ENCODE measurements at places on chromosomes 6 and 20.

GRCh38 chr6:79515436-79515835 lies 21.8 kb downstream of the LCA5 start:
- H3K4me3 ChIP-seq: no peak overlapping the region
- DNase-seq: no peak
- no peak overlapping the region for H3K27ac ChIP-seq
- H3K27me3 ChIP-seq: no peaks in the 10 kb centered on the region
- no peaks in the 10 kb centered on the region for H3K36me3 ChIP-seq

GRCh38 chr6:52483671-52484003 lies 63.5 kb downstream of the EFHC1 start:
- no peak for DNase-seq
- no peak overlapping the region for H3K4me3 ChIP-seq
- H3K27me3 ChIP-seq: no peaks in the 10 kb centered on the region
- H3K36me3 ChIP-seq: peaks cover 17% of the 10 kb centered on the region
- H3K4me1 ChIP-seq: peaks cover 3% of the 10 kb centered on the region

- no peaks in the 10 kb centered on the region for H3K27me3 ChIP-seq
- peaks cover 18% of the 10 kb centered on the region for H3K4me1 ChIP-seq
- no peak overlapping the region for H3K4me3 ChIP-seq
- H3K27ac ChIP-seq: peak overlapping the region; percentile 15
- no peak for DNase-seq
- H3K36me3 ChIP-seq: peaks cover 23% of the 10 kb centered on the region
Observed at GRCh38 chr20:32449057-32449889, 91.1 kb downstream of the ASXL1 start.

DNA sequence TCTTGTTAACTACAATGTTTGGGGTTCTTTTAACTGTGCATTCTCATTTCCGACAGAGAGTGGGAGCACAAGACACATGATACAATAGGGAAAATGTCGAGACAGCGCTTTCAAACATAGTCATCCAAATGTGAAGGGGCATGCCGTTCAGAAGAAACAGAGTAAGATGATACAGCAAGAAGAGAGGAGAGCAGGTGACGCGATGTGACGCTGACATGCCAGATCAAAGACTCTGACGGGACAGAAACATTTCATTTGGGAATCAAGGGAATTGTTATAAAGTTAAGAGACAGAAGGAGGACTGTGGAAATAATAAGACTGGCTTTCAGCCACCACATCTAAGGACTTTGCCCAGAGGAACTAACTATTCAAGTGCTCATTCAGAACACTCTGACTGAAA lies 117.4 kb downstream of the FAXC start:
- H3K36me3 ChIP-seq: no peaks in the 10 kb centered on the region
- no peak overlapping the region for H3K27ac ChIP-seq
- no peak overlapping the region for H3K4me3 ChIP-seq
- peaks cover 15% of the 10 kb centered on the region for H3K27me3 ChIP-seq

DNA sequence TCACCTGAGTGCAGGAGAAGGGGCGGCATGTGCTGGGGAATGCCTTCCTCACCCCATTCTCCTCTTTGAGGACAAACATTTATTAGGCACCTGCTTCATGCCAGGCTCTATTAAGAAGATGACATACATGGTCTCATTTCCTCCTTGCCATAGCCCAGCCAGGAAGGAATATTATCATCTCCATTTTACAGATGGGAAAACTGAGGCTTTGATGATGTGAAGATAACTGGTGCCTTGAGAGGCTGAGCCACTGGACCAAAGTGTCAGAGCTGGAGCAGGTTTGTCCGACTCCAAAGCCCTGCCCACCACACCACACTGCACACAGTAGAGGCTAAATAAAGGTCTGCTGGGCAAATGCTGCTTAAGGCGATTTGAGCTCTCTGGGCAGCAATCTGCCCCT lies 37.2 kb downstream of the FAM110A start:
- H3K4me1 ChIP-seq: no peaks in the 10 kb centered on the region
- no peak overlapping the region for H3K27ac ChIP-seq
- no peaks in the 10 kb centered on the region for H3K36me3 ChIP-seq
- no peak for DNase-seq
- H3K27me3 ChIP-seq: no peaks in the 10 kb centered on the region

DNA sequence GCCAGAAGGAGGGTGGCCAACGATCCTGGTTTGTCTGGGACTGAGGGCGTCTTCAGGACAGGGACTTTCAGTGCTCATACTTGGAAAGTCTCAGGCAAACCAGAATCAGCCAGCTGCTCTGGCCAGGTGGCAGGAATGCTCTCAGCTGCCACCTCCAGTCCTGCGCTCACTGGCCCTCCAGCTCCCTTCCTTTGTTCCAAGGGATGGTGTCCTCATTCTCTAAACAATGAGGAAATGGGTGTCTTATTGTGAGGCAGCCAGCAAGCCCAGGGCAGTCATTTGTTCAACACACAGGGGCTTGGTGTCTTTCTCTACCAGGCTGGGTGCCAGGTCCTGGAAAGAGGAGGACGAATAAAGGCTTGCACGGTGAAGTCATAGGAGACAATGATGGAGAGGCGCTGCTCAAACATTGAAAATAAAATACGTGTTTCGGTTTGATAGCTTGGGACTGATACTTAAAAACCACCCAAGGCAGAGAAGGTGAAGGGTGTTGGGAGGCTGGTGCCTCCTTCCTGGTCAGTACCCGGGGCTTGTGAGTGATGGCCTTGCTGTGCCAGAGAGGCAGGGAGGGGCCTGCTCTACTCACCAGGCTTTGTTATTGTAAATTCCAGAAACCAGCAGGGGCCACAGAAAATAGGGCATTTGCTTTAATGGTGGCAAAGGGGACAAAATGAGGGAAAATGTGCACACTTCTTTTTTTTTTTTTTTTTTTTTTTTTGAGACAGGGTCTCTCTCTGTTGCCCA lies 11.3 kb upstream of the TMEM181 start:
- no peak for DNase-seq
- peaks cover 15% of the 10 kb centered on the region for H3K27me3 ChIP-seq
- H3K36me3 ChIP-seq: no peaks in the 10 kb centered on the region
- no peaks in the 10 kb centered on the region for H3K4me1 ChIP-seq

DNA sequence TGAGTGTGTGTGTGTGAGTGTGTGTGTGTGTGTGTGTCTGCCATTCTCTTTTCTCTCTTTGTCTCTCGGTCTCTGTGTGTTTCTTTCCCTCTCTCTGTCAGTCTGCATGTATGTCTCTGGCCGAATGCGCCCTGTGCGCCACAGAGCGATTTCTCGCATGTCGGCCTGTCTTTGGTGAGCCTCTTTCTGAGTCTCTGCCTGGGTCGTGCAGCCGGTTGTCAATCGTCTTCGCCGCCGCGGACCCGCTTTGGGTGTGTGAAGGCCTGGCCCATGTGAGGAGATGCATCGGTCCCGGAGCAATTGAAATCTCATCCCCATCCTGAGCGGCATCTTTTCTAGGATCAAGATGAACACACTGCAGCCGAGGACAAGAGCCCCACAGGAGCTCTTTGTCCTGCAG lies 1567.2 kb upstream of the DEFB115 start:
- H3K27me3 ChIP-seq: no peaks in the 10 kb centered on the region
- no peaks in the 10 kb centered on the region for H3K36me3 ChIP-seq
- H3K27ac ChIP-seq: no peak overlapping the region
- H3K4me1 ChIP-seq: no peaks in the 10 kb centered on the region

GRCh38 chr6:93886416-93886815 lies 467.1 kb upstream of the EPHA7 start:
- H3K27ac ChIP-seq: no peak overlapping the region
- no peaks in the 10 kb centered on the region for H3K36me3 ChIP-seq
- H3K4me3 ChIP-seq: no peak overlapping the region
- DNase-seq: no peak

DNA sequence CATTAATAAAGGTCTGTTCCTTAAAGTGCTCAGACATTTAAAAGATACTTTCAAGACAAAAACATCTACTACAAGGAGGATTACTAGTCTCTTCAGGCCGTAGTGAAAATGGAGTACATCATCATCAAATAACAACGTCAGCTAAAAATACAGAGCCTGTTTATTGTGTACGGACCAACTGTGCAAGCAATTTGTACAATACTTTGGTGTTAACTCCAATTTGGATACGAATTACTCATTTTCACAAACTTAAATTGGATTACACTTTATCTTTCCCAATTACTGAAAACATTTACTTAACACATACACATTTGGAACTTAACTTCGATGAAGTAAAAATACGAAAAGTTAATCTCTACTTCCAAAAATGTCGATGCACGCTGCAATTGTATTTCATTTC lies 802 bp downstream of the CYP39A1 start:
- H3K4me3 ChIP-seq: peak overlapping the region; percentile 86
- DNase-seq: no peak
- no peaks in the 10 kb centered on the region for H3K36me3 ChIP-seq

DNA sequence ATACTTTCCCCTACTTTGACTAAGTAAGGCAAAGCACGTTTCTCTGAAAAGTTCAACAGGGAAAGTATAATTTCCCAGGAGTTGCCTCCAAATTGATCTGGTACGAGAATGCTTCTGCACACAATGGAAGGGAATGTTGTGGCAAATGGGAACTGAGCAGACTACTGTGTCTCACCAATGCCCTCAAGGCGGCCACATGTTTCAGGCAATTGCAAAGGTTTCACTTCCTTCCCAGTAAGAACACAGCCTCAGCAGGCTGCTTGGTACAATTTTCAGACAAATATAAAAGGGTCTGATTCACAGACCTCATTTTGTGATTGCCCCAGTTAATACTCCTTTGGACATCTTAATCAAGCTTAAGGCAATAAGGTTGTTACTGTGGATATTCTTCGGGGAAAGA lies 71.2 kb downstream of the KIAA0319 start:
- no peak overlapping the region for H3K4me3 ChIP-seq
- peaks cover 7% of the 10 kb centered on the region for H3K4me1 ChIP-seq
- H3K36me3 ChIP-seq: no peaks in the 10 kb centered on the region
- no peaks in the 10 kb centered on the region for H3K27me3 ChIP-seq

GRCh38 chr20:4244700-4245485 lies 229.5 kb upstream of the RNF24 start:
- DNase-seq: no peak
- H3K4me1 ChIP-seq: no peaks in the 10 kb centered on the region
- no peak overlapping the region for H3K4me3 ChIP-seq
- H3K27me3 ChIP-seq: peaks cover 45% of the 10 kb centered on the region

GRCh38 chr6:117329926-117330325 lies 64.6 kb downstream of the VGLL2 start:
- no peaks in the 10 kb centered on the region for H3K4me1 ChIP-seq
- no peak overlapping the region for H3K27ac ChIP-seq
- peaks cover 6% of the 10 kb centered on the region for H3K27me3 ChIP-seq

DNA sequence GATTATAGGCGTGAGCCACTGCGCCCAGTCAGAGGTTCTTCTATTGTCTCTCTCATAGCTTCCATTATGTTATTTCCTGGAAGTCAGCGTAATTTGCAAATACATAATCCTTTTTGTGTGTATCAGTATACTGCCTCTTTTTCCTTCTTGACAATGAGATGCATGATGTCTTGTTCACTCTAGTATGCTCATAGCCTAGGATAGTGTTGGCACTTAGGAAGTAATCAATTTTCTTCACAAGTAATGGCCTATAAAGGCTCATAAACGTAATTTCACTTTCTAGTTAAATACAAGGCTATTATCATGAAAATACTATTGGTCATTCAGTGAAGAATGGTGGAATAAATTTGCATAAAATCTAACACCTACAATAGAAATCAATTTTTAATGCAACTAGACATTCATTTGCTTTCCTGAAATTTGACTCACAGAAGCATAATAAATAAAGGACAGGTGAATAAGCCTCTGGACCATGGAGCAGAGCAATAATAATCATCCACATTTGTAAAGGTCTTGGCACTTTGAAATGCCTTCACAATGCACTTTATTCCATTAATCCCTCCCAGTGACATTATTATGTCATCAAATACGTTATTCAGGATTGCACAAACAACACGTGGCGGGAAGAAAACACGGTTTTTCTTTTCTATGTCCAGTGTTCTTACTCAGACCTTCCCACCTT lies 366.9 kb upstream of the BTBD3 start:
- no peaks in the 10 kb centered on the region for H3K27me3 ChIP-seq
- H3K36me3 ChIP-seq: no peaks in the 10 kb centered on the region
- no peak for DNase-seq
- H3K4me1 ChIP-seq: no peaks in the 10 kb centered on the region
- H3K4me3 ChIP-seq: no peak overlapping the region
- H3K27ac ChIP-seq: no peak overlapping the region

GRCh38 chr6:135117413-135117968 lies 62.9 kb upstream of the HBS1L start:
- peaks cover 9% of the 10 kb centered on the region for H3K27me3 ChIP-seq
- peaks cover 23% of the 10 kb centered on the region for H3K4me1 ChIP-seq
- H3K4me3 ChIP-seq: no peak overlapping the region
- no peak for DNase-seq
- H3K36me3 ChIP-seq: no peaks in the 10 kb centered on the region

GRCh38 chr6:27870291-27870870 lies 41.8 kb downstream of the OR2B2 start:
- peak overlapping the region; percentile 4 for H3K4me3 ChIP-seq
- no peak for DNase-seq
- H3K27ac ChIP-seq: peak overlapping the region; percentile 43
- peaks cover 13% of the 10 kb centered on the region for H3K36me3 ChIP-seq

- no peak for DNase-seq
- H3K27ac ChIP-seq: no peak overlapping the region
- no peaks in the 10 kb centered on the region for H3K27me3 ChIP-seq
- no peak overlapping the region for H3K4me3 ChIP-seq
Observed at GRCh38 chr6:144134176-144134575, 16.1 kb upstream of the STX11 start.

- no peak overlapping the region for H3K4me3 ChIP-seq
- H3K27me3 ChIP-seq: peaks cover 3% of the 10 kb centered on the region
- no peaks in the 10 kb centered on the region for H3K4me1 ChIP-seq
- H3K36me3 ChIP-seq: no peaks in the 10 kb centered on the region
- DNase-seq: no peak
Observed at GRCh38 chr6:75422024-75422639, 71.5 kb downstream of the FILIP1 start.

DNA sequence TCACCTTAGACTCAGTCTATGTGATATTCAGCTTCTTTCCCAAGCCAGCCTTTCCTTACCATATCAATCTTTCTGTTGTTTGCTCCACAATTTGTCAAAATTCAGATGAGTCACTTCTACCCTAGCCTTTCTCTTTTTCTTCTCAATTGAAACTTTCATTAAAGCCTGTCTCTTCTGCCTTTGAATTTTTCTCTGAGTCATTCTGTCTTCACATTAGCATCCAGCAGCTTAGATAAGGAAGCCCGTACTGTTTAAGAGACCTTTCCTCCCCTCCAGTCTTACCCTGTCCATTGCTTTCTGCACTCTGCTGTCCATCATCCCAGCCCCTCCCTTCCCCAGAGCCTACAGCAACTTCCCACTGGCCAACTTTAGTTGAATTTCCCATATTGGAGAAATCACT lies 34.9 kb upstream of the RALGAPA2 start:
- no peaks in the 10 kb centered on the region for H3K36me3 ChIP-seq
- peaks cover 11% of the 10 kb centered on the region for H3K27me3 ChIP-seq
- DNase-seq: no peak
- H3K4me3 ChIP-seq: no peak overlapping the region

DNA sequence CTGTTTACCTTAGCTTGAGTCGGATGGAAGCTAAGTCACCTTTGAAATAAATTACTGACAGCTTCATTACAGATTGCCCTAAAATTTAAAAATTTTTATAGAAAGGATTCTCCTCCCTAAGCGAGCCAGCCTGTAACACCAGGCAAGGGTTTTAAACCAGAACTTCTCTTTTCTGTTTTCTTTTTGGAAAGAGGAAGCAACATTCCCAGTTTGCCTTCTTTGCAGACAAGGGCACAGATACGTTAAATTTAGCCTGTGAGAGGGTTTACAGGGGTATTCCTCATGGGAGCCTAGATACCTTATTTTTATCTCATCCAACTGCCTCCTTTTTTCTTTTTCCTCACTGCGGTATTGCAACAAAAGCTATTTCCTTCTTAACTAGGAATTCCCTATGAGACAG lies 45.0 kb downstream of the GNAS start:
- no peak for DNase-seq
- no peak overlapping the region for H3K4me3 ChIP-seq
- H3K36me3 ChIP-seq: peaks cover 68% of the 10 kb centered on the region
- H3K27me3 ChIP-seq: no peaks in the 10 kb centered on the region

Measured in activated B cell treated with CpG ODN at 0.5 μM for 24 hours (primary cell).